Esophagus squamous epithelium (tissue), 5 donors: ENCODE measurements at places on chromosomes 7 and 10.

GRCh38 chr7:107111196-107111595, 57.6 kb upstream of the HBP1 start:
- no peak for DNase-seq

DNA sequence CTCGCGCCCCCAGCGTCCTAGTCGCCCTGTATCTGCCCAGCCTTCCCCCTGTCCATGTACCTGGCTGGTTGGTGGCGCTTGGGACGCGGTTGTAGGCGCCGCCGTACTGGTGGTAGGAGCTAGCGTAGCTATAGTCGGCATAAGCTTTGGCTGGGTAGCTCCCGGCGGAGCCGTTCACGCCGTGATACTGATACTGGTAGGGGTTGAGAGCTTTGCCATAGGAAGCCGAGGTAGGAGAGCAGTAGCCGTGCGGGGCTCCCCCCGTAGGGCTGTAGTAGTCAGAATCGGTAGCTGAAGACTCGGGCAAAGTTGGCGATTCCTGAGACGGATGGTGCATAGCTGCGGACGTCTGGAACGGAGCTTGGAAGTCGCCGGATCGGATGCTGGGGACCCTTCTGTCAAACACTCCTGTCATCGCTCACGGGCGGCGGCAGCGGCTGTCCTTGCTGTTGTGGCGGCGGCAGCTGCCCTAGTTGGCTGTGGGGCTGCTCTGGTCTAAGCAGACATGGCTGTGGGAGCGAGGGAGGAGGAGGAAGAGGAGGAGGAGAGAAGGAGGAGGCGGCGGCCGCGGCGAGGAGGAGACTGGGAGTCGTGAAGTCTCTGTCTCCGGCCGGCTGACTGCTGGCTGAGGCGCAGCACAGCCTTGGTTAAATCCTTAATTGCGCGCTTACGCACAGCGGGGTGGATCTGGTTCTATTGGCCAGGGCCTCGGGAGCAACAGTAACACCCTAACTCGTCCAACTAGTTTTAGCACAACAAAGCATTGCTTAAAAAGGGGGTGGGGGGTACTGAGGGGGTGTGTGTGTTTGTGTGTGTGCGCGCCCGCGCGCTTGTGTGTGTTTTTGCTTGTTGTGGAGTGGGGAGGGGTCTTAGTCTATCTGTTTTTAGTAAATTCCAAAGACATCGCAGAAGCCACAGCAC, at the start of gene DLX5:
TSS of gene DLX5 (minus strand) at position 623 of the 921 bp plus-strand sequence. CDS start at position 415, 208 bp downstream.
- no peak for DNase-seq

DNA sequence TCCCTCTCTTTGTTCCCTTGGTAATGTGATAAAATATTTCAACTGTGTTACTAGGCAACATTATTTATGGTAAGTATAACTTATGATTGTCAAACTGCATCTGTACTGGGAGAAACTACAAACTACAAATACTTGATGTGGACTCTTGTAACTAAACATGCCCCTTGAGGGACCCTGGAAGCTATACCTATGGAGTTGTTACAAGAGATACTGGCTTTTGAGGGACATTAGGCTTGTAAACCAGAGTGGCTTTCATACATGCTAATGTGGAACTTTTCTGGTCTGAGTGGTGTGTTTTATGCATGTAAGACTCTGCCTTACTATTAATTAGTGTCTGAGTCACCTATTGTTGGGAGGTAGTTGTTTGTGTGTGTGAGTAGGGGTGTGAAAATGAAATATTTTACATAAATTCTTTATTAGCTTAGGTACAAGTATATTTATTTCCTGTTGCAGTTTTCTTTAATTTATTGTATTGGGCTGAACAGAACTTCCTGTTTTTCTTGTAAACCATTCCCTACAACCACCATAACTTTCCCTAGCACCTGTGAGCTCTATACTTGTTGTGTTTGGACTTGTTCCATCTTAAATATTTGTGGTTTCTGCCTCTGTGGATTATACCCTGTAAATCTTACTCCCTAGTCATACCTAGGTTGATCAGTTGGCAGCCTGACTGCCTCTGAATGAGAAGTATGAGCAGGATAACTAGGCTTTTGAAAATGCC, 49.8 kb downstream of the STK31 start:
- DNase-seq = no peak

- DNase-seq = no peak
Measured at GRCh38 chr10:119801998-119802538, 70.6 kb downstream of the MCMBP start.

GRCh38 chr7:16455591-16455990, 9.9 kb downstream of the SOSTDC1 start:
- no peak for DNase-seq
